RWPE1 (cell line): ENCODE measurements at places on chromosomes 2 and 18.

DNA sequence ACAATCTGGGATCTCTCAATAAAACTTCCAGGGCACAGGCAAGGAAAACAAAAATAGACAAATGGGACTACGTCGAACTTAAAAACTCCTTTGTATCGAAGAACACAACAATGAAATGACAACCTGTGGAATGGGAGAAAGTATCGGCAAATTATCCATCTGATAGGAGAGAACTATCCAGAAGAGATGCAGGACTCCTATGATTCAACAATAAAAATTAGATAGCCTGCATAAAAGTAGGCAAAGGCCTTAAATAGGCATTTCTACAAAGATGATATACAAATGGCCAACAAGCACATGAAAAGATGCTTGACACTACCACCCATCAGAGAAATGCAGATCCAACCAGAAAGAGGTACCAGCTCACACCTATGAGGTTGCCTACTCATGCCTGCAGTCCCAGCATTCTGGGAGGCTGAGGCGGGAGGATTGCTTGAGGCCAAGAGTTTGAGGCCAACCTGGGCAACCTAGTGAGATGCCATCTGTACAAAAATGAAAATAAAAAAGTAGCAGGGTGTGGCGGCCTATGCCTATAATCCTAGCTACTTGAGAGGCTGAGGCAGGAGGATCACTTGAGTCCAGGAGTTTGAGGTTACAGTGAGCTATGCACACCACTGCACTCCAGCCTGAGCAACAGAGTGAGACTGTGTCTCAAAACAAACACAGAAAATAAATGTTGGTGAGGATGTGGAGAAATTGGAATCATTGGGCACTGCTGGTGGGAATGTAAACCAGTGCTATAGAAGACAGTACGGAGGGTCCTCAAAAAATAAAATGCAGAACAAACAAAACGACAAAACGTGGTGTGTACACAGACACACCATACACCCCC lies 21.6 kb downstream of the TWIST2 start:
- no peak for DNase-seq

DNA sequence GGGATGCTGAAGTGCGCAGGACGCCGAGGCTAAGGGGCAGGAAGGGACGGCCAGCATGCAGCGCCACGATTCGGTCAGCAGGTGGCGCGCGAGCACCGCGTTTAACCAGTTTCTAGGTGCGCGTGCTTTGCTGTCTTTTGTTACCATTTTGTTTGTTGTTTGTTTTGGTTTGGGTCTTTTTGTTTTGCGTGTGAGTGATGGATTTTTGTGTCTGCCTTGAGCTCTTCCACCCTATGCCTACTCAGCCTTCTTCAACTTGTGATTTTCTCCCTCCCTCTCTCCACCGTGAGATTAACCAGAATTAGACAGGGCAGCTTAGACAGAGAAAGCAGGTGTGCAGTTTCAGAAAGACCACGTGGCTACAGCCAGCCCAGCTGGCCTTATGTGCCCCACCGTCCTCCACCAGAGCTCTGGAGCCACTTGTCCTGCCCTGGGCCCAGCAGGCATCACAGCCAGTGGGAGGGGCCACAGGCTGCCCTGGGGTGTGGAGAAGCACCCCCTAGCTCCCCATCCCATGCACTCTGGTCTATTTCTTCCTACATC lies 180.2 kb downstream of the RNF144A start:
- peak; percentile 50 for DNase-seq

DNA sequence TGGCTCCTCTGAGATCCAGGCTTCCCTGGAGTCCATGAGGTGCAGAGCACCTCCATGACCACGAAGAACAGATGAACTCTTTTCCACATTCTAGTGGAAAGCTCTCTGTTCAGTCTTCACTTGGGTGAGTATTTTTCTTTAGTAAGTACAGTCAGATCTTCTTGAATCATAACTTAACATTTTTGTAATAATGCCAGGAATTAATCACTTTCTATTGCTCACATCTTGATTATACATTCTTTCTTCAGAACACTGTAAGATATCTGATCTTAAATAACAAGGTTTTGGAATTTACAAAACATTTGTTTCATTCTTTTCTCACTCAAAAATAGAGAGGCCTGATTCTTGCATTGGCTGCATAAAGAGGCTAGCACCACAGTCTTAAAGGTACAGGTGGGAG lies 45.4 kb upstream of the RND3 start:
- DNase-seq: no peak

DNA sequence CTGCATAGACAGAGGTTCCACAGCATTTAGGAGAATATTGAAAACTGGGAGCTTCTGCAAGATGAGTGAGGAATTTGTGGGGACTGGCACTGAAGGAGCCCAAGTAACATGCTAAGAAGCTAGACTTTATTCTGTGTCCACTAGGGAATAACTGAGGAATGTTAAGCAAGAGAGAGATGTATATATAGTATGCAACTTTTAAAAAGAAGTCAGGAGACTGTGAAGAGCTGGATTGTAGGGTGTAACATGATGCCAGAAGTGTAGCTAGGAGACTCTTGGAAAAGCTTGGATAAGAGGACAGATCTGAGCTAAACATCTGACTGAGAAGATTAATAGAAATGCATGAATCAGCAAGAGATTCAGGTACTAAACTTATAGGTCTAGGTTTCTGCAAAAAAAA lies 270.6 kb upstream of the MMADHC start:
- DNase-seq: no peak

DNA sequence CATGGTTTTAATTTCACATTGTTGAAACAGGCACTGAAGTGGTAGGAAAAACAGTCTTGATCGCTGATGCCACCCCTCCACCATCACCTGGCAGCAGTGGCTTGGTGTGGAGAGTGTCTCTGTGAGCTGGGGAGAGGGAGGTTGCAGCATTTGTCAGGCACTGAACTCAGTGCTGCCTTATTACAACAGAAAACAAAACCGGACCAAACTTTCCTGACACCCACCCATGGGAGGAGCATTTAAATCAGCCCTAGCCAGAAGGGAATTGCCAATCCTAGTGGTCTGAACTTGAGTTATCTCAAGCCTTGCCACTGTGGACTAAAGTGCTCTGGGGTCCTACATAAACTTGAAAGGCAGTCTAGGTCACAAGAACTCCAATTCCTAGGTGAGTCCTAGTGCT lies 103.0 kb upstream of the LGALSL start:
- no peak for DNase-seq

DNA sequence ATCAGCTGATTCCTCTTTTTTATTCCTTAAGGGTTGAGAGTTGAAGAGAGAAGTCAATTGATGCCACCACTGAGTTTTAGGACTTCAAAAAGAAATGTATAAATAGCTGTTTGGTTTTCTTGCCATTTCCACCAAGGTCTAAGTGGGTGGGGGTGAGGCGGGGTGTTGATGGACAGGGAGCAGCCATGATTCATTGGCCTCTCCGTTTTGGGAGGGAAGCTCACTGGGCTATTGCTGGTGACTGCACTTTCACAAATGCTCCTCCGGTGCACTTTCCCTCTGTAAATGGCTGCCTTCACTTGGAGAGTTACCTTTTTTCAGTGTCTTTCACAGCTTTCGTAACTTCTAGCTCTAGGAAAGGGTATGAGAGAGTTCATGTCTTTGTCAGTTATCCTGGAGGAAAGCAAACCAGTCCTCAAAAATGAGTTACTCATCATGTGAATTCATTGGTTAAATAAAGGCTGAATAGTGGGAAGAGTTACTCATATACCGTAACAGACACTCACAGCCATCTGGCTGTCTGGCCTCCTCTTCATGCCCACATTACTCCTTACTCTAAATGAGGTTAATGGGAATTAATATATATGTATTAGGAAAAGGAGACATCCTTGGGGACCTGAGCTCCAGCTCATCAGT lies 17.4 kb upstream of the CTAGE1 start:
- DNase-seq: peak; percentile 44

GRCh38 chr2:144711084-144711483 lies 191.2 kb upstream of the ZEB2 start:
- no peak for DNase-seq

DNA sequence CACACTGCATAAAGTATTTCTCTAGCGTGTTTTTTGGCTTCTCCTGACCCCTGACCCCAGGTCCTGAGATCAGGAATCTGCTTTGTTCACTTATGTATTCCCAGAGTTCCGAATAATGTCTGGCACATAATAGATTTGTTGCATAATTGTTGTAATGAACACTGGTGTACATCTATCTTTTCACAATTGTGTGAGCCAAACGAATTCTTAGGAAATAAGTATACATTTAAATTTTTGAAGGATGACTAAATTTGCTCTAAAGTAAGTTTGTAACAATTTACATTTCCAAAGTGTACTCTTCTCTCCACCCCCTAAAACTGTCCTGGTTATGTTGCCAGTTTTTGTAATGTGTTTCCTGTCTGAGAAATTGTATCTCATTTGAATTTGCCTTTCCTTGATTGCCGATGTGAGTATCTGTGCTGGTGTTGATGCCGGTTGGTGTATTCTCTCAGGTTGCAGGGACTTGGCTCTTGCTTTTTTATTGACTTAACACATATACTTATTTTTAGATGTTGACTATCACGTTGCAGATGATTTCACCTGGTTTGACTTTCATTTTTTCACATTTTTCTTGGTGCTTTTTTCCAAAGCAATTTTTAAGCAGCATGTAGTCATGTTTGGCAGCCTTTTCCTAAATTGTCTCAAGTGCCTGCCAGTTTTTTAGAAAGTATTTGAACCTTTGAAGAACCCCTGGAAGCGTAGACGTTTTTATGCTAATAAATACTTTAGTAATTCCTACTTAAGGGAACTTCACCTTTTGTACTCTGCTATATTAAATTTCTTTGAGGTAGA lies 16.1 kb upstream of the FARP2 start:
- no peak for DNase-seq

GRCh38 chr18:30057398-30057797 lies 985.1 kb downstream of the DSC3 start:
- DNase-seq: no peak

- no peak for DNase-seq
Observed at GRCh38 chr2:102399499-102400141, 23.3 kb upstream of the IL18RAP start.

GRCh38 chr2:200863782-200864175 lies 679 bp downstream of the CLK1 start:
- no peak for DNase-seq

GRCh38 chr2:68834737-68835376 lies 36.3 kb downstream of the BMP10 start:
- DNase-seq: no peak

DNA sequence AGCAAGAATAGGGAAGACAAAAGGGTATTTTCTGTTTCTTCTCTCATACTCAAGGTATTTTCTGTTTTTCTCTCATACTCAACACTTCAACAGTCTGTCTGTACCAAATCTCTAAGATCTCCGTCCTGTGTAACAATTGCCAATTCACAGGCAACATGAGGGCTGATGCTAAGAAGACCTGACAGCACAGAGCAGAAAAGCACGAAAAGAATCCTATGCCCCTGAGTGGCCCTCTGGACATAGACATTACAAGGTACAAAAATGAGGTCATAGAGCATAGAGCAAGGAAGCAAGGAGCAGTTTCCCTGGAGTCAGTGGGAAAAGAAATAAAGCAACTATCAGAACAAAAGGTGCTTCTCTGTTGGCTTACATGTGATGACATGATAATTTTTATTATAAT lies 1612.6 kb upstream of the CELF4 start:
- no peak for DNase-seq
